ENCODE measurements at places on chromosomes 3 and 15.
A peak's percentile ranks its signal among the peaks of the same experiment; 100 is the strongest.

GRCh38 chr15:34795267-34796081, at the start of gene ACTC1:
TSS of gene ACTC1 (minus strand) at chr15:34795549. CDS start at chr15:34794808, 741 bp downstream.
- DNase-seq, result peak; percentile 45

- no peak for DNase-seq
Observed at GRCh38 chr3:46576879-46577278, 10.8 kb upstream of the LRRC2 start.

DNA sequence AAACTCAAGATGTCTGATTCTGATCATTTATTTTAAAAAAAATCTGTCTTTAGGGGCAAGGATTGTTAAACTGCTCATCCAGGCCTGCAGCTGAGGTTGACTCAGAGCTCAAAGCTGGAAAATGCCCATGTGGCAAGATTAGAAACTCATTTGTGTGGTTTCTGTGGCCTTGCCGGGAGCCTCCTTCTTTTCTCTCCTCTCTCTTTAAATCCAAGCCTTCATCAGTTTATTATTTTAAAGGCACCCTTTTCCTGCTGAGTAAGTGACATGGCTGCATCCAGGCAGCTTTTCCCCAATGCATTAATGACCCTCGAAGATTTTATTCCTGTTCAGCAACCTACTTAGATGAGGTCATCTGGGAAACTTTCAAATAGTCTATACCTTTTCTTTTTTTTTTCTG, 221.3 kb upstream of the CDIN1 start:
- DNase-seq, result peak; percentile 77

- no peak for DNase-seq
Observed at GRCh38 chr3:108125550-108126071, 34.8 kb upstream of the CD47 start.

- peak; percentile 92 for DNase-seq
Observed at GRCh38 chr15:74433592-74434262, at the start of gene SEMA7A. TSS of gene SEMA7A (minus strand) at chr15:74433958. CDS start at chr15:74433918, 40 bp downstream.

GRCh38 chr3:125140818-125141595, 71.5 kb downstream of the SLC12A8 start:
- DNase-seq, result no peak

DNA sequence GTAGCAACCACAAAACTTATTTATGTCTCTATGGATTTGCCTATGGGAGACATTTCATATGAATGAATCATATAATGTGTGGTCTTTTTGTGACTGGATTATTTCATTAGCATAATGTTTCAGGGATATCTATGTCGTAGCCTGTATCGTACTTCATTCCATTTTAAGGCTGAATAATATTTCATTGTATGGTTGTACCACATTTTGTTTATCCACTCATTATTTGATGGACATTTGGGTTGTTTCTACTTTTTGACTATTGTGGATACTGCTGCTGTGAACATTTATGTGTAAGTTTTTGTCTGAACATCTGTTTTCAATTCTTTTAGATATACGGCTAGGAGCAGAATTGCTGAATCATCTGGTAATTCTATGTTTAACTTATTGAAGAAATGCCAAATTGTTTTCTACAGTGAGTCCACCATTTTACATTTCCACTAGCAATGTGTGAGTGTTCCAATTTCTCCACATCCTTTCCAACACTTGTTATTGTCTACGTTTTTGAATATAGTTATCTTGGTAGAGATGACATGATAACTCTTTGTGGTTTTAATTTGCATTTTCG, 134.4 kb upstream of the DAZL start:
- no peak for DNase-seq
